ENCODE measurements at places on chromosomes 4 and X.

DNA sequence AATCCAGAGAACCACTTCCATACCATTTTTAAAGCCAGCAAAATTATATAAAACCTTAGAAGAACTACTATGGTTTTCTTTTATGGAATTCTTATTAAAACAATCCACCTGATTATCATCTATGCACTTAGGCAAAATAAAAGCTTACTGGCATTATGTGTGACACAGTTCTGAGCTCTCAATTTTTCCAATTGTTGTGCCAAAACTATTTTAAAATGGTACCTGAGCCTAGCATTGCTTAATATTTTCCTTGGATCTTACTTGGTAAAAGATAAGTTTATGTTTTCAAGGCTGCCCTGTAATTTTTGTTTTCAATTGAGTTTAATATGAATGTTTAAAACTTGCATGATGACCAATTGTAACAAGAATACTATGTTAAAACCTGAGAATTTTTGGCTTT lies 201.3 kb downstream of the MAD2L1 start:
- DNase-seq, result no peak

DNA sequence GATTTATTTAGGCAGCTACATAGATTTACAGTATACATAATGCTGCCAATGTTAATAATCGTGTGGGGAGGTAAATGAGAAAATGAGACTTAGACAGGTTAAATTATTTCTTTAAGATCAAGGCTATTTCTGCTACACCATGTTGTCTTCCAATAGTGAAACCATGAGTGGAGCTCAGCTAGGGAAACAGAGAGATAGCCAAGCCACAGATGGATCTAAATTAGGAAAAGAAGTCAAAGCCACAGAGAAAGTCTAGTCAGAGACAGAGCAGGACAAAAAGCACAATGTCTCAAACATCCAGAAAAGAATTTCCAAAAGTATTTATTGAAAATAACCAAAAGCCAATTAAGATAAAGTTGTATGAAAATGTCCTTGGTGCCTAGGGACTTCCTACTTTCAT lies 867.2 kb upstream of the GRID2 start:
- no peak for DNase-seq

- DNase-seq, result no peak
Observed at GRCh38 chr4:85153221-85153620, 186.7 kb upstream of the WDFY3 start.

- DNase-seq, result no peak
Observed at GRCh38 chr4:67288964-67289363, 256.3 kb downstream of the CENPC start.

DNA sequence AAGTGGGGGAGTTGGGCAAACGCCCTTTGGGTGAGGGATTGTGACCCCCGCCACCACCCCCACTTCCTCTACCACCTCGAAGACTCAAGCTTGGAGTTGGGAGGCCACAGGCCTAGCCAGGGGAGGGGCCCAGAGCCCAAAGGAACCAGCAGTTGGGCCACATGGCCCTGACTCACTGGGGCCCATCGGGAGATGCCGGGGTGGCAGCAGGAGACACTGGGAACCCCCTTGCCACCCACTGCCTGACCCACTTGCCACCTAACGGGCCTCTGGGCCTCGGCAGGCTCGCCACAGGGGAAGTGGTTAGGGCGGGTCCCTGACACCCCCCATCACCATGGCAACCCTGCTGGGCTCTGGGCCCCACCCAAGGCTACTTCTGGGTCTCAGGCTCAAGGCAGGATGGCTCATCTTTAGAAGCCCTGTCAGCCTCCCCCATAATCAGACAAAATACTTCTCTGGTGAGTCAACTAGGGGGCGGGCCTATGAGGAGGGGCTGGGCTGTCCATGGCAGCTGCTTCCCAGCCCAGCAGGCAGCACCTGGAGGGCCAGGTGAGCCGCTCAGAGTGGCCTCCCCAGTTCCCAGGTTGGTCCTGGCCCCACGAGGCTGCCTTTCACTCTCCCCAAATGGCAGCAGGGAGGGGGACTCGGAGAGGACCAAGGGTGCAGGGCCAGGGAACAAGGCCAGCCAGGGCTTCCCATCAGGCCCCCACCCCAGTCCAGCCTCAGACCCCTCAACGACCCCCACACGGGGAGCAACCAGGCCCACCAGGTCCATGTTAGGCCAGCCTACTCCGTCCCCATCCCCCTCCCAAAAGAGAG lies 5.6 kb downstream of the FLNA start:
- DNase-seq, result peak; percentile 86

- DNase-seq, result no peak
Observed at GRCh38 chr4:75511841-75512240, 2.4 kb downstream of the RCHY1 start.

GRCh38 chr4:71765350-71765749 lies 18.5 kb downstream of the GC start:
- DNase-seq, result no peak

DNA sequence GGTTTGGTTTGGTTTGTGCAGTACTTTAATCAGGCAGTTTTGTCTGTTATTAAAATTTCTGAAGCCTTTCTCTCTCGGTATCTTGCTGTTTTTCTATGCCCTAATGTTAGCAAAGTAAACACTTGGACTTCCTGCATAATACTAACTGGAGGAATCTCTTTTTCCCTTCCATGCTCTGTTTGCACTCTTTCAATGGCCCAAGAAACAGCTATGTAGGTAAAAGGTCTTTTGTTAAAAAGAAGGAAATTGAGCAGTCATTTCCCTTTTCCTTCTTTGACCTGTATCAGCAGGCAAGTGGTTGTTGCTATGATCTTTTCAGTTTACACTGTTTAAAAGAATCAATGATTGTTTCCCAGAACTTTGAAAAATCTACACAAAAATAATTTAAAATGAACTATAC lies 82.7 kb downstream of the CCSER1 start:
- no peak for DNase-seq

GRCh38 chr4:57719456-57719855 lies 609.3 kb upstream of the IGFBP7 start:
- no peak for DNase-seq

- DNase-seq, result peak; percentile 0
Observed at GRCh38 chrX:100895365-100896075, 21.4 kb upstream of the NOX1 start.

GRCh38 chr4:95215043-95215442 lies 333.7 kb downstream of the UNC5C start:
- no peak for DNase-seq

- DNase-seq, result no peak
Observed at GRCh38 chrX:2595258-2595657, 94.5 kb upstream of the DHRSX start.

GRCh38 chrX:24934279-24934678 lies 81.5 kb downstream of the ARX start:
- no peak for DNase-seq

GRCh38 chr4:124065422-124065821 lies 647.1 kb downstream of the ANKRD50 start:
- no peak for DNase-seq

DNA sequence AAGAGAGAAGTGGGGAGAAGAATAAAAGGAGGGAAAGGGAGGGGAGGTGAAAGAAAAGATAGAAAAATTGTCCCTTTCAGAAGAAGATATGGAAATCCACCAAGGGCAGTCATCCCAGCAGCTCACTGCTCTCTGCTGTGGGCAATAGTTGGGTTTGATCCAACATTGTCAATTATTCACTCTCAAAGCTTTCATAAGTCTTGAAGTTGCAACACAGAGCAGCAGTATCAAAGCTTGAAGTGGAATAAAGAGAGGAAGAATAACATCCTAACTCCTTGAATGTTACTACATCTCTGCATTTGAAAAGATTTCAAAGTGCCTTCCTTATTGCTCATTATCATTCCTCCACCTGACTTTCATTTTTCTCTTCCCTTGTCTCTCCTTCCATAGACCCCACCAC lies 62.3 kb upstream of the HHIP start:
- DNase-seq, result no peak

DNA sequence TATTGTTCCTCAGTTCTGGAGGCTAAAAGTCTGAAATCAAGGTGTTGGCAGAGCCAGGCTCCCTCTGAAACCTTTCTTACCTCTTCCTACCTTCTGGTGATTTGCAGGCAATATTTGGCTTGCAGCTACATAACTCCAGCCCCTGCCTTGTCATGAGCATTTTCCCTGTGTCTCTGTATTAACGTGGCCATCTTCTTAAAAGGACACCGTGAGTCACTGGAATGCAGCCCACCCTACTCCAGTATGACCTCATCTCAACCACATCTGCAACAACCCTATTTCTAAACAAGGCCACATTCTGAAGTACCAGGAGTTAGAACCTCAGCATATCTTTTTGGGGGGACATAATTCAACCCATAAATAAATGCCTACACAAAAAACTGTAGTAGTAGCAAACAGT lies 40.7 kb downstream of the FANCB start:
- no peak for DNase-seq

DNA sequence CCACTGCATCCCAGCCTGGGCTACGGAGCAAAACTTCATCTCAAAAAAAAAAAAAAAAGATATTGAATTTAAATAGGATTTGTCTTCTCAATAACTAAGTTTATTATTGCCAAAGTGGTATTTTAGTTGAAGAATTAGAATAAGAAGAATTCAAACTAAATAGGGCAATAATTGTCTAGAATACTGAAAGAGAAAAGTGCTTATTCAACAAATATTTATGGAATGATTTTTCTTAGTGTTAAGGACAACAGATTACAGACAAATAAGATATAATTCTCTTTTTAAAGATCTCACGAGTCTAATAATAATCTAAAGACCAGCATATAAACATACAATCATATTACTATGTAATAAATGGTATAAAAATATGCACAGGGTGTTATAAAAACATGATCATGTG lies 33.6 kb upstream of the ZFP42 start:
- no peak for DNase-seq

- no peak for DNase-seq
Observed at GRCh38 chrX:38260231-38260630, 39.6 kb upstream of the SRPX start.

DNA sequence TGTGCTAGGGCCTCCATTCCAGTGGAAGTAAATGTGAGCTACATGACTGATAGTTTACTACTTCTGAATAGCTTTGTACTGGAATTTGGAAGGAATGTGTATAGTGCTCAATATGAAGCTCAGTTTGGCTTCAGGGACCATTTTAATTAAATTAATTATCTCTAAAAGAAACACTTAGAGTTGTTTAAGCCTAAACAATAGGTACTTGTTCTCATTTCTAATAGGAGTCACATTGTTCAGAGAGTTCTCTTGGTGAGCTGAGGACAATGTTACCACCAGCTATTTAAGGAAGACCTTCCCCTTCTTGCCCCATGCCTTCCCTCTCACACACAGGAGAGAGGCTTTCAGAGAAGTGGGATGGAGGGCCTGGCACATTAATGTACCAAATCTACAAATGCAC lies 78.3 kb downstream of the CHIC2 start:
- DNase-seq, result no peak

DNA sequence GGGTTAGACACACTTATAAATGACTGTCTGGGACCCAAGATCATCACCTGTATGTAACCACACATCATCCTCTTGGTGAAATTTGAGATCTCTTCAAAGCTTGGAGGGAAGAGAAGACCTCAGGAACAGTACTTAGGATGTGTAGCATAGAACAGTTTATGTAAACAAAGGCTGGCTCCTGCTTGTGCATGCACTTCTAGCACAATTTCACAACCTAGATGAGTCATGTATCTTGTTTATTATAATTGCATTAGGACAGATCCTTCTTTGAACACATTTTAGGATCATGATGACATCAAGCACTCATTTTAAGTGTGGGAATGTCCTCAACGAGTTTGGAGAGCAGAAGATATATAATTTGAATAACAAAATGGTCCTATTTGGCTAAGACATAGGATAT lies 26.3 kb upstream of the ZMAT1 start:
- DNase-seq, result no peak

- no peak for DNase-seq
Observed at GRCh38 chrX:124028182-124028581, 66.7 kb downstream of the STAG2 start.

- DNase-seq, result no peak
Observed at GRCh38 chr4:132642016-132642817, 506.9 kb upstream of the PCDH10 start.

DNA sequence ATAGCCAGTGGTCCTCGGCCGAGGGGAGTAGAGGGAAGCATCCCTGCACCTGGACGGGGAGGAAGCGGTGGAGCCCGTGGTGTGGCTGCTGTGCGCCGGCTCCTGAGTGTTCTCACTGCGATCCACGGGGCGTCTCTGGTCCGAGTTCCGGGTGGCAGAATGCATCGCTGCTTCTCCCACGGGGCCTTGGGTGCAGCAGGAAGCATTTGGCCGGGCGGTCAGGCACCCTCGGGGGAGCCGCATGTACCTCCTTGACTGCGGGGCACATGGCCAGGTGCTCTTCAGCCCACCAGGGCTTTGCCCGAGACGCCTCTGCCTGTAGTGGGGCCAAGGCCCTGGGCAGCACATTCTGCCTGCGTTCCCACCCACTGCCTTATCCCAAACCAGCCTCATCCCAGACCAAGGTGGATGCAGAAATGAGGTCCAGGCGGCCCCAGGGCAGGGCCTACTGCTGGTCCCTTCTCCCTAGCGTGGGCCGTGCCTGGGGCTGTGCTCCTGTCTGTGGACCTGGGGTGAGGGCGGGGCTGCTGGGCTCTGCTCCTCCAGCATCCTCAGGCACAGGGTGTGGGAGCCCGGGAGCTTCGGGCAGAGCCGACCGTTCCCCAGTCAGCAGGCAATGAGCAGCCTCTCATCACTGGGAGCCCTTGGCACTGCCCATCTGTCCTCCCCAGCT lies 27.5 kb downstream of the NKX1-1 start:
- no peak for DNase-seq

- no peak for DNase-seq
Observed at GRCh38 chrX:40952855-40953254, 132.4 kb upstream of the USP9X start.

DNA sequence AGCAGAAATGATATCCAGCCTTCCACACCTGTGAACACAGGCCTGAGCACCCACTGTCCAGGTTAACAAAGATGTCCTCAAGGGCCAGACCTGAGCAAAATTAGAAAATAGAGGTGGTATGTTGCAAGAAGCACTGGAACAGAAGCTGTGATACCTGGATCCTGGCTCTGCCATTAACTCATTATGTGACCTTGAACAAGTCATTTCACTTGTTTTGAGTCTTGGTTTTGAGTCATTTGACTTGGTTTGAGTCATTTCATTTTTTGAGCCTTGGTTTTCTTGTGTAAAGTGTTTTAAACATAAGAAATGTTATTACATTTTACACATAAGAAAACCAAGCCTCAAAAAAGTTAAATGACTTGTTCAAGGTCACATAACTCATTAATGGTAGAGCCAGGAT lies 2.9 kb upstream of the NWD2 start:
- no peak for DNase-seq

DNA sequence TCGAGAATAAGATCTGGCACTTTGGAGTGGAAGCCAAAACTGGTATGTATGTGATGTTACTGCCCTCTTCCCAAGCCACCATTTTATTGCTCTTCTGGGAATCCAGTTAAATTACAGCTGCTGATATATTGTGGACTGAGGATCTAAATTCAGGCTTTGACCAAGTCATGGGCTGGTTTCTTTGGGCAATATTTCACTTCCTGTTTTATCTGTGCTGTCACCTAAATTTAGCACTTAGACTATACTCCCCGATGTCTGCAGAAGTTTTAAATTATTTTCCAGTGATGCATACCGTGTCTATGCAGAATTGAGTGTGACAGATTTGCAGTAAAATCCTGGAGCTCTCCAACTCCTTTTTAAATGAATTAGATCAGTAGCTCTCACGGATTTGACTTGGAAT lies 100.0 kb downstream of the TEX13A start:
- no peak for DNase-seq

- DNase-seq, result no peak
Observed at GRCh38 chr4:73450398-73451004, 14.5 kb downstream of the AFP start.
